Fibroblast of skin of right biceps (primary cell): ENCODE measurements at places on chromosomes 7 and 10.

- DNase-seq: no peak
These were observed 102.7 kb downstream of the ZNF248 start for GRCh38 chr10:37754538-37755323.

GRCh38 chr7:1014681-1015080 lies 29.7 kb upstream of the GPR146 start:
- no peak for DNase-seq

- DNase-seq: no peak
These were observed 101.2 kb downstream of the USP6NL start for GRCh38 chr10:11510281-11510680.

- DNase-seq: no peak
These were observed 366.6 kb upstream of the ZMIZ1 start for GRCh38 chr10:78702186-78702585.

GRCh38 chr10:93146336-93146735 lies 72.6 kb downstream of the CYP26A1 start:
- no peak for DNase-seq

DNA sequence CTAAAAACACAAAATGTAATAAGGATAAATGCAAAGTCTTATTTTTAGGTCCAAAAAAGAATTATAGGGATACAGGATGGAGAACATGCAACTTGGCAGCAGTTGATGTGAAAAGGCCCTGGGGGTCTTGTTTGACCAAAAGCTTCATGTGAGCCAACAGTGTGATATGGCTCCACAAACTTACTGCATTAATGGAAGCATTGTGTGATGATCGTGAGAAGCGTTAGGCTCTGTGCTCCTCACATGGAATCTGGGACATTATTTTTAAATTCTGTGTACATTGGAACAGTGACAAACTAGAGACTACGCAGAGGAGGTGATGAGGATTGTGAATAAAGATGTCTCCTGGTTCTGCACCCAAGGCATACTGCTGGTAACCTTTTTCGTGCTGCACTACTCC lies 39.1 kb upstream of the CALD1 start:
- peak; percentile 27 for DNase-seq

- DNase-seq: peak; percentile 92
These were observed 93.4 kb upstream of the PARD3 start for GRCh38 chr10:34908481-34908880.

DNA sequence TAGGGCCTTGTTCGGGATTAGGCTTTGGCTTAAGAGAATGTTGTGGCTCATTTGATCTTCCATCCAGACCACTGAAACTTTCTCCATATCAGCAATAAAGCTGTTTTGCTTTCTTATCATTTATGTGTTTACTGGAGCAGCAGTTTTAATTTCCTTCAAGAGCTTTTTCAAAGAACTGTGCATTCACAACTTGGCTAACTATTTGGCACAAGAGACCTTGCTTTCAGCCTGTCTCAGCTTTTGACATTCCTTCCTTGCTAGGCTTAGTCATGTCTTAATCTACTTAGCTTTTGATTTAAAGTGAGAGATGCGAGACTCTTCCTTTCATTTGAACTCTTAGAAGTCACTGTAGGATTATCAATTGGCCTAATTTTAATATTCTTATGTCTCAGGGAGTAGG lies 19.1 kb upstream of the AKR1B1 start:
- DNase-seq: no peak

DNA sequence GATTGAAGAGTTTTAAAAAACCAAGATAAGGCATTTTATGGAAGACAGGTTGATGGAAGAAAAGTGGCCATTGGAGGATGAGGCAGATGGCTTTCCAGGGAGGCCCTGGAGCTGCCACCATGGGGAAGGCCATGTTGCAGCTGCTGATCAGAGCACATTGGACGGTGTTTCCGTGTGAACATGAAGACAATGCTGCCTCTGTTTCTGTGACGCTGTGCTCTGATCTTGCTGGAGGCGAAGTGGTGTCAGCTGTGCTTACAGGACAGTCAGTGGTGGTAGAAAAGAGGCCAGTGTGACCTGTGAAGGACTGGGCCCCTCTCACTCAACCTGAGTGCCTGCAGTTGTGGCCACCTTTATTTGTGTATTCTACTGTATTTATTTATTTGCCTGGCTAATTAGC lies 132.9 kb downstream of the FAM204A start:
- no peak for DNase-seq

DNA sequence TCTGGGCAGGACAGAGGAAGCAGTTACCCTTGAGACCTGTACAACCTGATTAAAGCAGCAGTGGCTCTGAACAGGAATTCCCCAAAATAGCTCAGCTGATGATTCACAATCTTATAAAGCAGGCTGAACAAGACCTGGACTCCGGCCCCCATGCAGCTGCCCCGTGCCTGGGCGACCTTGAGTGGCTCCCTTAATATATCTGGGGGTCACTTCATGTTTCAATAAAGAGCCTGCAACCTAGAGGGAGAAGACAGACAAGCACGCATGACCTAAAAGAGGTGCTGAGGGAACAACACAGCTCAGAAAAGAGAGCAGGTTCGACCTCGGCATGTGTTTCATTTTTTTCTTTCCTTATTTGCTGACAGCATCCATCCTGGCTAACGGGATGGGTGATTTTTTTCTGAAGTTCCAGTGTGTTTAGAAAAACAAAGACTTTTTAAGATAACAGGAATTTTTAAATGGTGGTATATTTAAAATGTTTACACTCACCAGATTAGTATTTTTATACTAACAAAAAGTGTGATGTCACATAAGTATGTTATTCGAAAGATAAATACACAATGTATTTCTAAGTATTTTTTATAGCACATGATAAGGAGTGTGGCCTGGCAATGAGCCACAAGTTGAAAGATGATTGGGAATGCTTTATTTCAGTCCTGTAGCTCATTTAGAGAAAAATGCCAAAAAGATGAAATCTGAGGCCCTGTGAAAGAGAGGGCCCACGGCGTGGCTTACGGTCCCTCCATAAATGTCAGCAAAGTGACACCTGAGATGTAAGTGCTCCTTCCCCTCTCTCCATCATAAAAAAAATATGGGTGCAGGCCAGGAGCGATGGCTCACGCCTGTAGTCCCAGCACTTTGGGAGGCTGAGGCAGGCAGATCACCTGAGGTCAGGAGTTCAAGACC lies 161.3 kb downstream of the SLIT1 start:
- DNase-seq: peak; percentile 84

DNA sequence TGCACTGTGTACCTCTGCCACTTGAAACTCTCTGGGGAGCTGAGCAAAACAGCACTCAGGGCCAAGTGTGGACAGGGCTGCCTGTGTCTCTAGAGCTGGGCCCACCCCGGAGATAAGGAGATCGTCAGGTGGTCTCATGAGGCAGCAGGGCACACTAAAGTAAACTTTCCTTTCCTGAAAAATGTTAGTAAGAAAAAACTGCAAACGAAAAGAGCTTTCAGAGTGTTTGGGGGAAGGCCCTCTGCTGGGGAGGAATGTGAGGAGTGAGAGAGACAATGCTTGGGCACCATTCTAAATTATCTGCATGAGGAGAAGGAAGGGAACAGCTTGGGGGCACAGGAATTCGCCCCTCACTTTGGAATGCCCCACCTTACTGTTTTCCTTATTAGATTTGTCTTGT lies 127.7 kb downstream of the ATXN7L1 start:
- DNase-seq: no peak

DNA sequence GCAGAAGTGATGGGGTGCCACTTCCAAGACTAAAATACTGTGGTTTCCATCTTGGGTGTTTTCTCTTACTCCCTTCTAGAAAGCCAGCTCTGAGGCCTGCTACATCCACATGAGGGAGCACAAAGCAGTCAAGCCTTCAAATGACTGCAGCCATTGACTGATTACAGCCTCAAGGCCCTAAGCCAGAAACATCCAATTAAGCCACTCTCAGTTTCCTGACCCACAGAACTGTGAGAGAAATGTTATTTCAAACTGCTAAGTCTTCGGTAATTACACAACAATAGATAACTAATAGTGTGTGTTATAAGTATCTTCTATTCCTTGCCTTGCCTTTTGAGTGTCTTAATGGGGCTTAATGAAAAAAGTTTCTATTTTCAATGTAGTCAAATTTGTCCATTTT lies 24.8 kb downstream of the BRAF start:
- DNase-seq: no peak

DNA sequence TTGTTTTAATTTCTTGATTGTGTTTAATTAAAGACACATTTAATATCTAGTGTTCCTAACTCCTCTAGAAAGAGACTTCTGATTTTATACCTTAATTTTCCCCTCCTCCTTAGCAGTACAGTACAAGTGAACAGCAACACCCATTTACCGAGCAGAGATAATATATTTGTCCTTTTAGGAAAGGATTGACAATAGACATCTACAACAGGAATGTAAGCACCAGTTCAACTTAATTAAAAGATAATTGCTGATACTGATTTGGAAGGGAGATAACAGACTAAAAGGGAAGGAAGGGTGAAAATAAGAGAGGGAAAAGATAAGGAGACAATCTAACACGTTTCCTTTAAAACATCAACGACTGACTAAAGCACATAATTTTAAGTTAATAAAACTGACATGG lies 119.3 kb downstream of the SRPK2 start:
- DNase-seq: no peak

DNA sequence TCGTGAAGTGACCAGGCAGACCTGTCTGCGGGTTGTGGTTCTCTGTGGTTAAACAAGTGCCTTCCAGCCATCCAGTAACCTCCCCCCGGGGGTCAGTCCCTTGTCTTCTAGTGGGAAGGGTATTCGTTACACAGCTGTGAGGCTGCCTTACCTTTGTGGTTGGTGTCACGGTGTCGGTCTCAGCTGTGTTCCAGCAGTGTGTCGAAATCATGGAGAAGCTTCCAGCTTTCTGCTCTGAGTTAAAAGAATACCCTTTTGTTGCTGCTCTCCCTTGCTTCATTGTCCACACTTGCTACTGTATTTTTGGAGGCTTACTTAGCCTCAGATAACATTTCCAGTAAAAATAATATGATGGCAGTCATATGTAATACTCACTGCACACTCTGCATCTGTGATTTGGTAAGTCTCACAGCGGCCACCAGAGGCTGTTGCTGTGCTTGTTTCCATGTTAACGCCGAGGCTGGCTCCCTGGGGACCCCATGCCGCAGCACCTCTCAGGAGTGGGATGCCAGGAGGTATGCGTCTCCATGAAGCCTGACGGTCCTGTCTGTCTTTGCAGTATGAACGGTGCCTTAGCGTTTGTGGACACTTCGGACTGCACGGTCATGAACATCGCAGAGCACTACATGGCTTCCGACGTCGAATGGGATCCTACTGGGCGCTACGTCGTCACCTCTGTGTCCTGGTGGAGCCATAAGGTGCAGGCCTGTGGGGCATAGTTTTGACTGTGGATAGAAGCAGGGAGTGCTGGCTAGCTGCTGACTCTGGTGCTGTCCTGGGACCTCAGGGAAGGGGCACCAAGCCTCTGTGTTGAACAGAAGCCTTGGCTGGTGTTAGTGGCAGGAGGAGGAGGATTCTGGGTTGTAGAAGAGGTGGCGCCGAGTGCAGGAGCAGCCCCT lies 20.5 kb downstream of the EIF3B start:
- no peak for DNase-seq

- no peak for DNase-seq
These were observed 4.8 kb downstream of the FBH1 start for GRCh38 chr10:5894873-5895272.

DNA sequence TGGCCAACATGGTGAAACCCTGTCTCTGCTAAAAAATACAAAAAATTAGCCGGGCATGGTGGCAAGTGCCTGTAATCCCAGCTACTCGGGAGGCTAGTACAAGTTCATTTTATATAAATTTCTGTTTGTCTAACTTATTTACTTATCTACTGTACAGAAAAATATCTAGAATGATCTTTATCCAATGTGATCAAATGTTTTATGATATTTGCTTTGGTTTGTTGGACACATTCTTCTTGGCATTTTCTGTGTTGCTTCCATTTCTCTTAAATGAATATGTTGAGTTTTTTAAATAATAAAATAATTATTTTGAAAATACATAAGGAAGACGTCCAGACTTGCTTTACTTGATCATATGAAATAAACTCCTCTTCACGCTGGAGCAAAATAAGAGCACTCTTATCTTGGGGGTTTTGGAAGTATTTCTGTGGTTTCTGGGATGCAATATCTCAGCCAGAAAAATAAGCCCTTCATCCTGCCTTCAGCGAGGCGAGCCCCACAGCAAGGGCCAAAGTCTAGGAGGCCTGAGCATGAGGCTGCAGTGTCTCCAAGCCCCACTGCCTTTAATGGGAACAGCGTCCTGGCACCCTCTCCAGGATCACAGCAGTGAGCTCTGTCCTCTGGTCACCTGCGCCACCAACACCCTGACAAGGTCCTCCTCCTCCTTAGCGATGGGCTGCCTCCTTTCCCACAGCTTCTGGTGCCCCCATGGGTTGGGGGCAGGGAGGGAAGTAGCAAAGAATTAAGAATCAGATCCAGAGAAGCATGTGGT lies 480.2 kb downstream of the KCNMA1 start:
- no peak for DNase-seq

GRCh38 chr10:94016727-94017714 lies 23.3 kb downstream of the PLCE1 start:
- DNase-seq: no peak

- DNase-seq: peak; percentile 95
These were observed 14.3 kb upstream of the TRIM8 start for GRCh38 chr10:102629661-102630614.

GRCh38 chr10:133134411-133135115 lies 25.5 kb upstream of the KNDC1 start:
- DNase-seq: no peak

DNA sequence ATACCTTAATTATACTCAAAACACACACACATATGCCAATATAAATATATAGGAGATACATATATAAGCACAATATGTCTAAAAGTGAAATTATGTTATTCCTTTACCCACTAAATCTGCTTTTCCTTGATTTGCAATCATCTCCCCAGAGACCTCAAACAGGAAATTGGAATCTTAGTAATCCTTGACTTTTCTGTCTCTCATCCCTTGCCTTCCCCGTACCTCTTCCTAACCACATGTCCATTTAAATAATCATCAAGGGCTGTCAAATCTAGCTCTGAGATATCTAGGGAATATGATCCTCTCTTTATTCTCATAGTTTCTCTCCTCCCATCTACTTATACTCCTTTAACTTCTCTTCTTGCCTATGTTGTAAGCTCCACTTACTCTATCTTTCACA lies 336.6 kb downstream of the HGF start:
- DNase-seq: peak; percentile 49

- DNase-seq: peak; percentile 35
These were observed 201.2 kb downstream of the PTN start for GRCh38 chr7:137142376-137142775.

DNA sequence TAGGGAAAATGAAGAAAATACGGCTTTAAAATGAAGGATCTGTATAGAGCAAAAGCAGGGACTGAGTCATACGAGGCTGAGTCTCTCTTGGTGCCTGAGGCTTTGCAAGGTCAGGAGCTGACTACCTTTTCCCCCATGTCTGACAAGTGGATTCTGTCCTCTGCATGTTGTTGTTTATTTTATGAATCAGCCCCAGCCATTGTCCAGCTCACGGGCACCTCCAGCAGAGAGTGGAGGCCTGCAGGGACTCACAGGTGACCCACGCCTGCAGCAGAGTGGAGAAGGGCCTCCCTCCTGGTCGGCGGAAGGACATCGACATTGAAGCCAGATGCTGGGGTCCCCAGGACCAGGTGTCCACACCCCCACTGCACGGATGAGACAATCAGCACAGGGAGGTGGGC lies 233.9 kb downstream of the WDR37 start:
- DNase-seq: no peak
